NCI-H2171 (cell line): ENCODE measurements at places on chromosomes 5 and 9.

DNA sequence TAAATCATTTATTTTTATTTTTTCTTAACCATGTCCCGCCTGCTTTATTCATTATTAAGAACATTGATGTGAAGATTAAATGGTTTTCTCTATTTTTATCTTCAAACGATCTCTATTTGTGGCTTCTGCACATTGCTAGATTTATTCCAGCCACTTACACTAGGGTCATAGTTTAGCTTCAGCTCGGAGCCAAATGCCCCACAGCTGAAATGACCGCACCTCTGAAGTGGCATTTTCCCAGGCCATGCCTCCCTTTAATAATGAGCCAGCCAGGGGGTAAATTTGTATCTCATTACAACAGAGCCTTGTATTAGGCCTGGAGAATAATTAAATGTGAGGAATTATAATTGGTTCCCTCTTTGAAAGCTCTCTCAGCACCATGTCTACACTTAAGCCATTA lies 89.4 kb downstream of the DOCK8 start:
- no peak for DNase-seq

DNA sequence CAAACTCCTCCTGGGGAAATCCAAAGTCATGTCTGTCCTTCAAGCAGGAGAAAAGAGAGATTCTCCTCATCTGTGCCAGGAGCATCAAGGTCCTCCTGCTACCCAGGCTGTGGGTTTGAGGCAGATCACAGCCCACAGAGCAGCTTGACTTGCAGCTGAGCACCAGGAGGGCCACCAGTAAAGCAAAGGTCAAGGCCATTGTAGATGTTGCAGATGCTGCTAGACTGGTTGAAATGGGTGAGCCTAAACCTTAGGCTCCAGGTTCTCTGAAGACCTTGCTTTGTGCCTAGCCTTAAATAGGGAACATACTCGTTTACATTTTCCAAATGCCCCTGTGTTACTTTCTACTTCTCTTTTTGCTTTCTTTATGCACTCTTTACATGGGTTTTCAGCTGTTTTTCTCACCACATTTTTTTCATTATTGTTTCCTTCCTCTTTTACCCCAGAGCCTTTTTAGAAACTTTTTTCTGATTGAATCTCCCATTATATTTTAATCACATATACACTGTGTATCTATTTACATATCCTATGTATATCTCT lies at the start of gene IFNA2:
Gene IFNA2, minus strand, starts transcription at position 268 of the 540 bp plus-strand sequence. Its CDS starts 69 bp downstream, at position 199.
- DNase-seq: no peak

- no peak for DNase-seq
Measured at GRCh38 chr9:126844085-126844484, 16.4 kb upstream of the ZBTB34 start.

GRCh38 chr5:55680353-55680752 lies 31.8 kb downstream of the SLC38A9 start:
- no peak for DNase-seq

GRCh38 chr9:84815554-84815953 lies 146.0 kb downstream of the NTRK2 start:
- no peak for DNase-seq

DNA sequence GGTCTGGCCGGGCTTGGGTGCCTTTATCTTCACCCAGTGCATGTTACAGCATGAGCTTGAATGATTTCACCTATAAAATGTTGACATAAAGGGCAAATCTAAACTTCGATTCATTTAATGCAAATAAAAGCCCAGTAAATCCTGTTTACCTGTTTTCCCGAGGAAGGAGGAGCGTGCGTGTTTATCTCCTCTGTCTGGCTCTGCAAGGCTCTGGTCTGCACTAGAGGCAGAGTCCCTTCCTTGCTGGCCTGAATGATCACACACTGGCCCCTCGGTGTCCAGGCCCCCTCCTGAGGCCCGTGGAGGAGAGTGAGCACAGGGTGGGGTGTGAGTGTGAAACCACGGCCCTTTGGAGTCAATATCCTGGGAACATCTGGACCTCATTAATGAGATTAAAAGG lies 125.1 kb upstream of the LHFPL2 start:
- no peak for DNase-seq

DNA sequence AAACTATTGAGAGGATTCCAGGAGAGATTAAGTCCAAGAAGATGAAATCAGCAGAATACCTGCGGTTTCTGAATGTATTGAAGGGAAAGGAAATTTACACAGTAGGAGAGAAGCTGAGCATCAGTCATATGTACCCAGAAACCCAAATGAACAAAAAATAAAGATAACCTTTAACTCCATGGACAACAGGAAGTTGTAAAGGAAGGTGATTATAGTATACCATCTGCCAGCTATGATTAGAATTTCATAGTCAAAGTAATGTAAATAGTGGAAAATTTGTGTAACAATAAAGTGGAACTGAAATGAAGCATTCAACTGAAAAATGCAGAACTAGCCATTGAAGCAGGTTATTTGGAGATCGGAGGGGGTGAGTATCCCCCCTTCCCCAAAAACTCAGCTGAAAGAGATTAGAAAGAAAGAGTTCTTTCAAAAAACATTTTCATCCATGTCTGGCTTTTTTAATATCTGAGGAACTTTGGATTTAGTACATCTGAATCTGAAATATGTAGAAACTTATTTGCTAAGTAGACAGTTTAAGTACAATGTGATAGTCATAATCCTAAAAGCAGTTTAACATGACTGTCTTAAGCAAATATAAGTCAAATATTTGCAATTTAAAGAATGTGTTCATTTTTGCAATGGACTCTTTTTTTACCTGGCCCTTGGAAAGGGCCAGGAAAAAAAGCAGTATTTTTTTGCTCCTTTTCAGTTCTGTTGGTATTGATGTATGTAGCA lies 58.4 kb downstream of the APC start:
- no peak for DNase-seq

DNA sequence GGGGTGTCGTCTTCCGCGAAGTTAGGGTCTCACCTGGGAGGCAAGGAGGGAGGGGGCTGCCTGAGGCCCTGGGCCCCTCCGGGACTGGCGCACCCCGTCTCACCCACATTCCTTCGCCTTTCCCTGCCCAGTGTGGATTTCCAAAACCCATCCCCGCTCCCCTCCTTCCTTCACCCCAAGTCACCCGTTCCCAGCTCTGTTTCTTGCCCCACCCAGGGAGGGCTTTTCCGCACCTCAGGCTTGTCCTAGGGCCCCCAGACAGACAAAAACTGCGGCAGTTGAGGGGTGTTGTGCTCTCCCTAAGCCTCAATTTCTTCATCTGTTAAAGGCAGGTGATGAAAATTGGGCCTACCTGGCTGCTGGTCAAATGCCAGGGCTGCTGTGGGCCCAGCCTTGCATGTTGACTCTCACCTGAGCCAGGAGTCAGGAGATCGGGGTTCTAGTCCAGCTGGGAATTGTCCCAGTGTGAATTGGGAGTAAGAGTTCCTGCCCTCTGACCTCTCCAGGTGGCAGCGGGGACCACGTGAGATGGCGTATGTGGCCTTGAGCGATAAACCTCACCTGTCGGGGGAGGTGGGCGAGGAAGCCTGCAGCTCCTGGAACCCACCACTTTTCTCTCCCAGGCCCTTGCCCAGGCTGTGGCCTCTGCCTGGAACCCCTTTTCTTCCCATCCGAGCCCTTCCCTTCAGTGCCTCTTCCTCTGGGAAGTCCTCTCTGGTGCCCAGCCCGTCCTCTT lies 143.4 kb upstream of the IER5L start:
- DNase-seq: no peak

- no peak for DNase-seq
Measured at GRCh38 chr5:96718635-96719077, 56.5 kb downstream of the CAST start.

GRCh38 chr9:81363916-81364480 lies 325.3 kb downstream of the TLE1 start:
- DNase-seq: no peak

GRCh38 chr5:127026166-127026565 lies 4.2 kb downstream of the MARCHF3 start:
- no peak for DNase-seq

DNA sequence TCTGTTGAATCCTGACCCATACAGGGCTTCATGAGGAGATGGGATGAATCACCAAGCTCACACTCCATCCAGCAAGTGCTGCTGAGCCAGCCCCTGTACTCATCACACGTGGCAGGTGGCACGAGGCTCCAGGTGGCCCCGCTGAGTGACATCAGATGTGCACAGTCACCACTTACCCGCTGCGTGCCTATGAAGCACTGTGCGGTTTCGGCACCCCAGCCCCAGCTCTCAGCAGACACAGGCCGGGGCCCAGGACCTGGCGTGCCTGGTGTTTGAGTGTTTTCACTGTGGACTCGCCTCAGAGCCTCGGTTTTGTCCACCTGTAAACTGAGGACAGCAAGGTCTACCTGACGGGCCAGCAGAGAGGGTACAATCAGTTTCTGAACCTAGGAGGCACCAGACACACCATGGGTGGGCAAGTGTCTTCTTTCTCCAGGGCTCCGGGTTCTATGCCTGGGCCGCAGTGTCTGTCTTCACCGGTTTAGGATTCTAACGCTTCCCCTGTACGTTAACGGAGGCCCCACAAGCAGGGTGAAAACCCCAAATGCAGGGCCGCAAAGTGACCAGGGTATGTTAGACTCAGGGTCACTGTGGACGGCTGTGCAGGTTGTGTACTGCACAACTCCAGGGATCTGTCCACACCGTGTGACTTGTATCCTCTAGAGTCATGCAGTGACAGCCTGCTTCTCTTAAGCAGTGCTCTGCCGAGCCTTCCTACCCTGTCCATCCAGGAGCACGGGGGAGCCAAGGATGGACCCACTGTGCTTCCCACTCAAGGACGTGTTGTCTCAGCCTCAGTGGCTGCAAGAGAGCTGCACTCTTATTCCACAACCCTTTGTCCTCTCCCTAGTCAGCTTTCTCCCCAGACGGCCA lies 44.3 kb upstream of the COL5A1 start:
- DNase-seq: peak; percentile 44

DNA sequence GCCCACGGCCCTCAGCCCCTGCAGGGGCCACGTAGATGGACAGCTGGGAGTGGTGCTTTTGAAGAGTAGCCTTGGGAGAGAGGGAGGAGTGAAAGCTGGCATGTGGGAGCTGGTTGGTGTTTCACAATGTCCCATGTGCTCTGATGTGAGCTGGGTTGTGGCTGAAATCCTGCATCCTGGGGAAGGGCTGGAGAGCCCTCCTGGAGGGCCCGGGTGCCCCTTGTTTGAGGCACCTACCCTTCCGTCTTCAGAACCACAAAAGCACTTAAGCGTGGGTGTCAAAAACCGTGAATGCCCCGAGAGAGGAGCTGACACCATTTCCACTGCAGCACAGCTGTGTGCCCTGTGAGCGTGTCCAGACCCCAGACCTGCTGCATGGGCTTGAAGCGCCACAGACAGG lies 199.1 kb upstream of the ZNF618 start:
- DNase-seq: no peak

DNA sequence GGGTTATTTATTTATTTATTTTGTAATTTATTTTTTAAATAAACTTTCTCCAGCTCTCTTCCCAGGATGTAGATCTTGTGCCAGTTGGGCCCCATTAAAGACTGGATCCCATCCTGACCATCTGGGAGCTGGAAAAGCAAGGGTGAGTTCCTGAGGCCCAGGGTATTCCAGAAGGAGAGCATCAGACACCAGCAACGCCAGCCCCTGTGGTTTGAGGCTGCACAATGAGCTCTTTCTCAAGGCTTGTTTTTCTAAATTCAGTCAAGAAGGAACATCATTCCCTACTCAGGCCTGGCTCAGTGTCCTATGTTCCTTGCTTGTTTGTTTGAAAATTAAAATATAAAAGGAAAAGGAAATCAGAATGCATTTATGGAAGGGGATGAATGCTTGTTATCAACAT lies 313.3 kb downstream of the EBF1 start:
- DNase-seq: no peak

- DNase-seq: no peak
Measured at GRCh38 chr5:74560245-74560644, 80.3 kb downstream of the ENC1 start.

DNA sequence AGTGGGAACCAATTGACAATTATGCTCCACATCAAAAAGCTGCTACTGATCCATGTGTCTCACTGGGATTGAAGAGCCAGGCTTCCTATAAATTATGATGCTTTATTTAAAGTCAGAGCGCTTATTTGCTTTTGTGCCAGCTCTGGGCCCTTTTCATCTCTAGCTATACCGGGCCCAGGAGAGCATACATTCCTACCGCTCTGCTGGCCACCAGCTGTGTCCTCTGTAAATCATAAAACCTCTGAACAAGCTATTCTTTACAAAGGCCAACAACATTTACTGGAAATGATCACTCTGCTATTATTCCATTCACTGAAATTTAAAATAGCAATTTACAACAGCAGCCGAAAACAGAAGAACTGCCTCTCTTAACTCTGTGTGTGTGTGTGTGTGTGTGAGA lies 86.6 kb downstream of the ZNF608 start:
- DNase-seq: no peak

DNA sequence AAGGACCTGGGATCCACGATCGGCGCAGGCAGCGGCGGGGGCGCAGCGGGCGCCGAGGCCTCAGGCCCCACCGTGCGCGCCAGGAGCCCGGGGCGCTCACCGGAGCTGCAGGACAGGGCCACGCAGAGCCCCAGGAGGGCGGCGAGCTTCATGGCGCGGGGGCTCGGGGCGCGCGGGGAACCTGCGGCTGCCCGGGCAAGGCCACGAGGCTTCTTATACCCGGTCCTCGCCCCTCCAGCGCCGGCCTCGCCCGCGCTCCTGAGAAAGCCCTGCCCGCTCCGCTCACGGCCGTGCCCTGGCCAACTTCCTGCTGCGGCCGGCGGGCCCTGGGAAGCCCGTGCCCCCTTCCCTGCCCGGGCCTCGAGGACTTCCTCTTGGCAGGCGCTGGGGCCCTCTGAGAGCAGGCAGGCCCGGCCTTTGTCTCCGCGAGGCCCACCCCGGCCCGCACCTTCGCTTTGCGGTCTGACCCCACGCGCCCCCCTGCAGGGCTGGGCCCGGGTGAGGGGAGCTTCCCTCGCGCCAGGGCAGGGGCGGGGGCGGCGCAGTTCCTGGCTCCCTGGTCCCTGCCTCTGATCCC lies at the start of gene SCGB3A1:
Gene SCGB3A1, minus strand, starts transcription at position 189 of the 577 bp plus-strand sequence. Its CDS starts 37 bp downstream, at position 152.
- DNase-seq: no peak

DNA sequence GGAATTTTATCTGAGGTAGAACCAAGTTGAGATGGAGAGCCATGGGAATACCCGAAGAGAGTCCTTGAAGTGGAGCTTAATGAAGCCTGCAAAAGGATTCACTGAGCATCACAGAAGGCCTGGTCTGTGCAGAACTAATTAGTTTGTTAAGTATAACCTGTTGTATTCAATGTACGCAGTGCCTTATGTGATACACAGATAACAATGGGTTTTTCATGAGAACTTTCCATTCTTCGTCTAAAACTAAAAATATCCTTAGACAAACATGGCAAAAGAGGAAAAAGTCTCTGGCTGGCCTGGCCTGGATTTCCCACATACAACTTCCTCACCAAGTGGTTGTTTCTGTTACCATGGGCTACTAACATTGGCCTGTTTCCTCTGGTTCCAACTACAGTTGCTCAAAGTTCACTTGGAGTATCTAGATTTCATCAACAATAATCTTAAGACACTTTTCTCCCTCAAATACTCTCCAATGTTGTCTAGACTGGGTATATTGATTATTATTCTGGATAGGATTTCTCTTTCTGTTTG lies 237.6 kb upstream of the ZNF462 start:
- no peak for DNase-seq

- DNase-seq: no peak
Measured at GRCh38 chr9:21576331-21577189, 94.4 kb upstream of the IFNE start.

DNA sequence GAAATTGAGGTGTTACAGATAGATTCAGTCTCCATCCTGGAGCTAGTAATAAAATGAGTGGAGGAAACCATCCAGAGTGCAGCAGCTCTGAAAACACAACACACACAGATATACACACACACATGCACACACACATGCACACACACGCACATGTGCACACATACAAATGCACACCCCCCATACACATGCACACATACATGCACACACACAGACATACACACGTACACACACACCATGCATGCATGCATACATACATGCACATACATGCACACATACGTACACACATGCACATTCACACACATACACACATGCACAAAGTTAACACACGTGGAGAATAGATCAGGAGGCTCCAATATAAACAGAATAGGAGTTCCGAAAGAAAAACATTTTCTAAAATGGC lies 21.0 kb upstream of the OBP2B start:
- DNase-seq: no peak
